ENCODE measurements at places on chromosomes 1 and 21.
A peak's percentile ranks its signal among the peaks of the same experiment; 100 is the strongest.

DNA sequence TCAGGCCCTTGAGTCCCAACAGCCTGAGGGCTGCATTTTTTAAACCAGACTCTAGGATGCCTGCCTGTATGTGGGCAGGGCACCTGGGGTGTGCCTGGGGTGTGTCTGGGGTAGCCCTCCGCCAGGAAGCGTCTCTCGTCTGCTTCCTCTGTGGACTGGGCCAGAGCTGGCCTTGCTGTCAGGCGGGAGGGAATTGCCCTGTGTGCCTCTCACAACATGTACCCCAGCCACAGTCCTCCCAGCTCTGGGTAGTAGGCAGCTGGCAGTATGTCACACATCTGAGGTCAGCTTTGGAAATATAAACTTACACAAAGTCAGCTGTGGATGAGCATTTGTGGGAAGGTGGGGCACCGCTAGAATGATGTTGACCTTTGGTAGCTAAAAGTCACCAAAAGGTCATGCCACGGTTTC is 13.0 kb downstream of the TRAF5 start:
- DNase-seq = no peak

- peak; percentile 2 for DNase-seq
Observed at GRCh38 chr1:239386453-239387303, at the start of gene CHRM3. TSS of gene CHRM3 (plus strand) at chr1:239386568. CDS start at chr1:239907452, 520,884 bp downstream.

GRCh38 chr1:64848803-64849202 is 103.9 kb downstream of the RAVER2 start:
- DNase-seq = no peak

- DNase-seq = no peak
Observed at GRCh38 chr1:90955769-90956168, 66.1 kb downstream of the ZNF644 start.

DNA sequence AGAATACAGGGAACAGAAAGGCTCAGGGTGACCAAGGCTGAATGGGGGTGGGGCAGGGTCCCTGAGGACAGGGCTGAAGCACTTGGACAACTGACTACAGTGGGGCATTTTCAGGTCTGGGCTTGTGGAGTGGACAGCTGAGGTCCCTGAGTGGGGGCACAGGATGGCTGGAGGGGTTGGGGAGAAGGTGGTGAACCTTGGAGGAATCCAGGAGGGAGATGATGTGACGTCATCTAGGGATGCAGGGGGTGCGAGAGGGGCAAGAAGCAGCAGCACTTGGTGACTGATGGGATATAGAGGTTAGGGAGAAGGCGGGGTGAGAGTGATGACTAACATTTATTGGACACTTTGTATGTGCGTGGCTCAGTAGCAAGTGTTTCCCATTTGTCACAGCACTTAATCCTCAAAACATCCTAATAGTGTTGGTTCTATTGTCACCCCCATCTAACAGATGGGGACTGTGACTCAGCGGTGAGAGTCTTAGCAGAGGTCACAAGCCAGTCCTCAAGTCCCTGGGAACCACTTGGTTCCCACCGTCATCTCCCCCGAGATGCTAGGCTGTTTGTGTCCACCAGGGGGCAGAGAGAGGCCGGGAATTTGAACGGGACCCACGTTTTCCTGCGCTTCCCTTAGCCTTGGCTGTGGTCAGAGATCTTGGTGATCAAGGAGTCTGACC is 27.9 kb upstream of the BMP8B start:
- DNase-seq = peak; percentile 22

GRCh38 chr1:106876384-106876783 is 180.1 kb upstream of the PRMT6 start:
- no peak for DNase-seq

- no peak for DNase-seq
Observed at GRCh38 chr1:2980073-2980791, 41.0 kb upstream of the ACTRT2 start.

DNA sequence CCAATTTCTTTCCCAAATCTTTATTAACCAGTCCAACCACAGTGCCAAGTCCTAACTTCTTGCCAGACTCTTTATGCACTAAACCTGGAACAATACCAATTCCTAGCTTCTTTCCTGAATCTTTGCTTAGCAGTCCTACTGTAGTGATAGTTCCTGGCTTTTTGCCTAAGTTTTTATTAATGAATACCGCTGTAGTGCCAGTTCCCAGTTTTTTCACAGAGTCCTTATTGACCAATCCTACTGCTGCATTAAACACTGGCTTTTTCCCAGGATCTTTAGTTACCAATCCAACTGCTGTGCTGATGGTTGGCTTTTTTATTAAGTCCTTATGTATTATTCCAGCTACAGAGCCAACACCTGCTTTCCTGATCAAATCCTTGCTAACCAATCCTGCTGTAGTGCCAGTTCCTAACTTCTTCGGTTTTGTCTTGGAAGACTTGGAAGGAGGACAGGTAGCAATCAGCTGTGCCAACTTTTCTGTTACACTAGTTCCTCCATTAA is 80.8 kb downstream of the ASH1L start:
- DNase-seq = no peak

DNA sequence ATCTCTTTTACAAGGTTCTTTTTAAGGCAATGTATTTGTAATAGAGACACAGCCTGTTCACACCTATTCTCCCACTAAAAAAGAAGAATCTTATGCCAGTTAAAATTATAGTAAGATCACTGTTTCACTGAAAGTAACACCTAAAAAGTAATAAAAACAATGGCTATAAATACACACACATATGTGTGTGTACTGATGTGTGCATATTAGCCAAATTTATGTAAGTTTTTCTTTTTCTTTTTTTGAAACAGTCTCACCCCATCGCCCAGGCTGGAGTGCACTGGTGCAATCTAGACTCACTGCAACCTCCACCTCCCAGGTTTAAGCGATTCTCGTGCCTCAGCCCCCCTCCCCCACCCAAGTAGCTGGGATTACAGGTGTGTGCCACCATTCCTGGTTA is 56.8 kb upstream of the SLC30A10 start:
- DNase-seq = no peak

DNA sequence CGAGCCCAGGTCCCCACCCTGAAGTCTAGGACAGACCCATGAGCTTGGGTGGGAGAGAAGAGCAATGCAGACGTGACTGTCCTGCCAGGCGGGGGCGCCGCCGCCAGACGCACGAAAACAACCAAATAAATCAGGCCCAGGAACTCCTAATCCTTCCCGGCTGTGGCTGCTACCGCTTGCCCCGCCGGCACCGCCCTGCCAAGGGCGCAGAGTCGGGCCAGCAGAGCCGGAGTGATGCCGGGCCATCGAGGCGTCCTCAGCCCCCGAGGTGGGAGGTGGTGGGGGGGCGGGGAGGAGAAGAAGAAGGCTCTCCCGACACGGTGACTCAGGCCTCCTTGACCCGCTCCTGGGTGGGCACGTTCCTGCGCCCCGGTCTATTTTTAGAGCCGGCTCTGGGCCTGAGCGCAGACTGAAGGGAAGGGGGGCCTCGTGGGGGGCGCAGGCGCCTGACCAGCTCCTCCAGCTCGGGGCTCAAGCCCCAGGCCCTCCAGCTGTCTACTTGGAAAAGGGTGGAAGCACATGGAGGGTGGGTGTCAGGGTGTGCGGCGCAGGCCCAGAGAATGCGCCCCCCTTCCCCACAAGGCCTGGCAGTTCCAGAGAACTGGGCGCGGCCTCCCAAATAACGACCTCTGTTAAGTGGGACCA is 10.7 kb upstream of the COL16A1 start:
- no peak for DNase-seq

GRCh38 chr1:200090252-200091159 is 63.0 kb downstream of the NR5A2 start:
- no peak for DNase-seq

DNA sequence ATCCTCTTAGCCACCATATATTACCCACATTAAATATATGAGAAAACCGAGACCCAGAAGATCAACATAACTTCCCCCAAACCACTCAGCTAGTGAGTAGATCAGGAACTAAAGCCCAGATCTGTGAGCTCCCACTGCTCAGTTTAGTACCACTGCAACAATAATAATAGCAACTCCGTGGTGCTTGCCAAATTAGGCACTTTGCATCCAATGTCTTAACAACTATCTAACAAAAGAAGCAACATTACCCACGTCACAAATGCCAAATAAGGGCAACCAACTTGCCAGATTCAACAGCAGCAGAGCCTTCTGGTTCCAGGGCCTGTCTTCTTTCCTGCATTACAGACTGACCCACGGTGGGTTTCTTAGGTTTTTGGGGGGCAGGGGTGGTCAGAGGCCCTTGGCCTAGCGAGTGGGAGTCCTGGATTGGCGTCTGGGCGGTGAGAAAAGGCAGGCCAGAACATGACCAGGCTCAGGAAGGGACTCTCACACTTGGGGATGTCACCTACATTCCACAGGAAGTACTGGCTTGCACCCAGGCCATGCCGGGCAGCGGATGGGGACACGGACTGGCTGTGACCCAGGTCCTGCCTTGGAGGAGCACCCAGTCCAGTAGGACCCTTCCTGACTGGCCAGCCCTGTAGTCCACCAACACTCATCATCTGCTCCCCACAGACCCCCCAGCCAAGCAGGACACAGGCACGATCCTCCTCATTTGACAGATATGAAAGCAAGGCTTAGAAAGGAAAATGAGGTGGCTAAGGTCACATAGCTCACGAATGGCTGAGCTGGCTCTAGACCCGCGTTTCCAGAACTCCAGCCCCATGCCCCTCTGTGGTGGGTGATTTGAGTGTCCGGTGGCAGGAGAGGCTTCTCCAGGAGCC is 4.6 kb downstream of the HCRTR1 start:
- DNase-seq = no peak

- no peak for DNase-seq
Observed at GRCh38 chr1:232385221-232385620, 244.7 kb downstream of the SIPA1L2 start.

DNA sequence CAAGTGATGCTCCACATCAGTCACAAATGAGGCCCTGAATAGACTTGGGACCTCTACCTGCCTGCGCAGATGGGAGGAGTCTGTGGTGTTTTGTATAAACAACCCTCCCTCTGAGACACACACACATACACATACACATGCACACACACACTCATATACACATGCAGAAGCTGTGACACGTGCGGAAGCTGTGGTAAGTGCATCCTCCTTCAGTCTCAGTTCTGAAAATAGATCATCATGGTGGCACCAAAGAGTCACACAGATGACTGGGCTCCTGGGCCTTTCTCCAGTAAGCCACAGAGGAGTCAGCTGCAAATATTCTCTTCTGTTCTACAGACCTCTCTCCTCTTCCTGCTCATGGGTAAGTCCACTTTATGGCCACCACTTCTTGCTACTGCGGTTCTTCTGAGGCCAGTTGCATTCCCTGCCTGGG is at the start of gene LY9:
LY9 (plus strand) TSS at position 224 of the 433 bp plus-strand sequence; CDS start at position 238, 14 bp downstream.
- no peak for DNase-seq

DNA sequence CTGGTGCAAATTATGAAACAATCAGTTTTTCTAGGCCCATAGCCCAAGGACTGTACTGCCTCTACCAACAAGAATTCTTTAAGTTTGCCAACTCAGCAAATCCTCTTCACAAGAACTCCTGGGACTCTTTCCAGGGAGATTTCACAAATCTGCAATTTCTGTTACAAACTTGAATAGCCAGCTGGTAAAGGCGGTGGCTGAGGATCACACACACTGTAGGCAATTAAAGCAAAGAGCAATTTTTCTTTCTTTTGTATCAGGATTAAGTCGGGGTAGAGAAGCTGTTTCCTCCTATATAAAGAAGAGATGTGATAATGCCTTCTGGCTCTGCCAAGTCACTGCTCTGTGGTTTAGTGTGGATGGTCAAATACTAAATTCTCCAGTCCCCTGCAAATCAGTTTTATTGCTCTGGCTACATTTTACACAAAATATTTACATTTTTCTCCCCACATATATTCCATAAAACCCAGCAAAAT is 1.7 kb downstream of the ALDH9A1 start:
- DNase-seq = no peak

- no peak for DNase-seq
Observed at GRCh38 chr21:44765231-44766013, 36.2 kb downstream of the UBE2G2 start.

DNA sequence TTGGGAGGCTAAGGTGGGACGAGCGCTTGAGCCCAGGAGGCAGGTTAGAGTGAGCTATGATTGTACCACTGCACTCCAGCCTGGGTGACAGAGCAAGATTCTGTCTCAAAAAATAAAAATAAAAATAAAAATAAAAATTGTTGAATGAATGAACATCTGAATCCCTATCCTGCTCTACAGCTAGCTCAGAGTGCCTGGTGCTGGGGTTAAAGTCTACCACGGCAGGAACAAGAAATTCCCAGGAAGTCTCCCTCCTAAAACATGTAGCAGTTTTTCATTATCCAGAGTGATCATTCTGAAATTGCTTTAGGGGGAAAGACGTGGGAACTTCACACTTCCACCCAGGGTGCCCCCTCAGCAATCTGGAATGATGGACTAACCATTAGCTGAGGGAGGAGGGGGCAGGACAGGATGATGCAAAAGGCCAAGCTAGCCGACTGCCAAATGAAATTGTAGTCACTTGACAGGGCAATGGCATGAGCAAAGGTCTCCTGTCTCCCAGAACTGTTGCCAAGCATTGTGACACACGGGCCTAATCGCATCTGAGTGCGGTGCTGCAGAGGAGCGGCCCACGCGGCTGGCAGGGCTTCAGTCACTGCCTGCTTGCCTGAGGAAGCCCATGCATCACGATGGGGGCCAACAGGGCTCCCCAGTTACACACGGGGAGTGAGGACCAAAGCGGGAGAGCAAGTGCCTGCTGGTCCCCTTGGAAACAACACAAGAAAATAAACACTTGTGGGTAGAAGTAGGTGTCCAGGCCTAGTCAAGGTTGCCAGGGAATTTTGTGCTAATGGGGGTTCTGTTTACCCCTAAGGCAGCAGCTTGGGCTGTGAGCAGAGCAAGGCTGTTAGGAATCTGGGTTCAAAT is 85.7 kb downstream of the NENF start:
- no peak for DNase-seq

DNA sequence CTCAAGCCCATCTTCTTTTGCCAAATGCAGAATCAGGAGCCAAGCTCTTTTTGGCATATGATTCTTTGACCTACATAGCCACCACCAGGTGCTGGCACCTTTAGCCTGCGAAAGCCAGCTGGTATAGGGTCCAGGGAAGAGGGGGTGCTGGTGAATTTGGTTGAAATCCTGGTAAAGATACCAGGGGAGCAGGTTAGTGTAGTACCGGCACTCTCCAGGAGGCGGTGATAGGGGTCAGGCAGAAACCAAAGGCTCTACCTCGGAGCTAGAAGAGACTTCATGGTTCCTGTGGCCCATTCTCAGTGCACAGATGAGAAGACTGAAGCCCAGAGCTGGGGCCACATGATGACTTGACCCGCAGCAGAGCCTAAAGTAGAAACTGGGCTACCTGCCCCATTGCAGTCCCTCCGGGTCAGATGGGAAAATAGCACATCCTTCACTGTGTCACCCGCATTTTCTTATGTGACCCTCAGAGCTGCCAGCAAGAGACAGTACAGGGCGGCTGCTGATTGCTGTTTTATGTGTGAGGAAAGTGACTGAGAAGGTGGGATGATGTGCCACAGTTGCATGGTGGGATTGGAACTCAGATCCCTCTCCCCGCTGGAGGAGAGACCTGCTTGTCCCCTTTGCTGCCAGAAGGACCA is 36.0 kb upstream of the IL19 start:
- no peak for DNase-seq

- no peak for DNase-seq
Observed at GRCh38 chr1:37150986-37151385, 116.7 kb upstream of the GRIK3 start.

GRCh38 chr1:179091691-179092165 is 9.9 kb downstream of the TOR3A start:
- no peak for DNase-seq

GRCh38 chr21:39341249-39341923 is 7.5 kb downstream of the HMGN1 start:
- DNase-seq = no peak

- DNase-seq = no peak
Observed at GRCh38 chr1:163774401-163774945, 452.7 kb downstream of the NUF2 start.
